ENCODE measurements at places on chromosomes 12 and 14. TPM values are rescaled to one million over a fixed set of nuclear protein-coding genes. Genes with fewer than 3 reads are reported as not detected.

DNA sequence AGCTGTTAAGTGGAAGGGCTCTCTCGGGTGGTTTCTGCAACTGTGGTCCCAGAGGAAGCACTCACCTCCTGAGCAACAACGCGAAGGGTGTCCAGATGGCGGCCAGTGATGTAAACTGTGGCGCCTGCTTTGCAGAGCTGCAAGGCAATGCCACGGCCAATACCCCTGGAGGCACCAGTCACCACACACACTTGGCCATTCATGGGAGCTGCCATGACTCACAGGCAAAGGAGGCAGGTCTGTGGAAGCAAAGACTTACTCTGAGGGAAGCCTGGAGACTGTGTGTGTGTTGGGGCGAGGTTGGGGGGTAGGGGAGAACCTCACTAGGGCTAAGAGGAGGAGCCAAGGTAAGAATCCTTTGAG lies 707 bp downstream of the DHRS1 start:
- H3K36me3 ChIP-seq: peaks cover 37% of the 10 kb centered on the region
- H3K4me3 ChIP-seq: peak overlapping the region; percentile 84
- H3K27ac ChIP-seq: peak overlapping the region; percentile 87
- no peak for DNase-seq

GRCh38 chr12:108949976-108950375 lies 70.1 kb downstream of the DAO start:
- no peak overlapping the region for H3K27ac ChIP-seq
- H3K27me3 ChIP-seq: no peaks in the 10 kb centered on the region
- no peak for DNase-seq
- no peaks in the 10 kb centered on the region for H3K36me3 ChIP-seq
- H3K4me1 ChIP-seq: peaks cover 6% of the 10 kb centered on the region

DNA sequence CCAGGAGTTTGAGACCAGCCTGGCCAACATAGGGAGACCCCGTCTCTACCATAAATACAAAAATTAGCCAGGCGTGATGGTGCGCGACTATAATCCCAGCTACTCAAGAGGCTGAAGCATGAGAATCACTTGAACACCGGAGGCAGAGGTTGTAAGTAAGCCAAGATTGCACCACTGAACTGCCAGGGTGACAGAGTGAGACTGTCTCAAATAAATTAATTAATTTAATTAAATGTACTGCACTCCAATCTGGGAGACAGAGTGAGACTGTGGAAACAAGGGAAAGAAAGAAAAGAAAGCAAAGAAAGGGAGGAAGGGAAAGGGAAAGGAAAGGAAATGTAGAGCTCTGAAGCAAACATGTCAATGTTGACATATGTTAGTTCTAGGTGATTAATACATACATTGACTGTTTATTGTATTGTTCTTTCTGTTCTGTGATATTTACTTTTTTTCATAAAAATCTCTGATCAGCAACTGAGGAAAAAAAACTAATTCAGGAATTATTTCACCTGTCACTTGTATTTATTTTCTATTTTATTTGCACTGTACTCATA lies 99.6 kb downstream of the DENND5B start:
- H3K4me3 ChIP-seq: no peak overlapping the region
- H3K27ac ChIP-seq: no peak overlapping the region
- no peaks in the 10 kb centered on the region for H3K36me3 ChIP-seq
- no peaks in the 10 kb centered on the region for H3K27me3 ChIP-seq
- no peak for DNase-seq
- H3K4me1 ChIP-seq: peaks cover 24% of the 10 kb centered on the region

DNA sequence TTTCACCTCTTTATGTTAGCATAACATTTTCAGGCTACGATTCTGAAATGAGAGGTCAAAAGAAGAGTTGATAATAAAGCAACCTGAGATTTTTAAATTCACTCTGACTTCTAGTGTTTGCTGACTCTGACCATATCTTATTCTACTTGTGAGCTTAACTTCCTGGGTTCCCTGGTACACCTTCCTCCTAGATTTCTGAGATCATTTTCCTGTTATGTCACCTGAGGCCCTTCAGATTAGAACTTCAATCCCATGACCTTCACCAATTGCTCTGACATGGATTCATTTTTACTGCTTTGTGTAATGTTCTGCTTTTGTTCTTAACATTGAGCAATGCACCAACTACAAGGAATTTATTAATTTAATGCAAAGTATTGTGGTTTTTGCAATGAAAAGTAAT lies 542.9 kb upstream of the FLRT2 start:
- H3K4me3 ChIP-seq: no peak overlapping the region
- no peak for DNase-seq
- H3K27ac ChIP-seq: no peak overlapping the region
- no peaks in the 10 kb centered on the region for H3K27me3 ChIP-seq

- no peaks in the 10 kb centered on the region for H3K27me3 ChIP-seq
- no peak overlapping the region for H3K4me3 ChIP-seq
- no peak overlapping the region for H3K27ac ChIP-seq
- no peaks in the 10 kb centered on the region for H3K36me3 ChIP-seq
Measured at GRCh38 chr12:65765436-65765813, 58.9 kb upstream of the HMGA2 start.

DNA sequence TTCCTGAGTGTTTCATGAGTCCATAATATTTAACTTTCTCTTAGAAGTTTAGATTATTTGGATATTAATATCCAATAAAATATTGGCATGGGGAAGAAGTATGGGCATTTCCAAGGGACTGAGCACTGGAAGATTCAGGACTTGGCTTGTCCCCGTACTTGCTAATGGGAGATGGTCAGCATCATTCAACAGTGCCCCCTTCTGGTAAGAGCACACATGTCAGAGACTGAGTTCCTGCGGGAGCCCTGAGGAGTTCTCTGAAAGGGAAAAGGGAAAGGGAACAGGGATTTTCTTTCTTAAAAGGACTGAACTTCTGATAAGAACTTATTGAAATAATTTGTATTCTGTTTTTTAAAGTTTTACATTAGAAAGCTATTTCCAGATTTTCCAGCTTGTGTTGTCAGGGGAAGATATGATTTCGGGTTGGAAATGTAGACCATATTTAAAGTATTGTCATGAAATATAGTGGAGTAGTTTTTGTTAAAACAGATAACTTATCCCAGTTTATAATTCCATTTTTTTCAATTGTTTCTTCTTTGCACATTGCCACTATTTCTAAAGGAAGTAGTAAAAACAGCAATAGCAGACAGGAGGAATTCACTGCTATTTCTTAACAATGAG lies 59.8 kb upstream of the C12orf71 start:
- H3K36me3 ChIP-seq: no peaks in the 10 kb centered on the region
- H3K27me3 ChIP-seq: no peaks in the 10 kb centered on the region
- peak; percentile 82 for DNase-seq
- H3K4me3 ChIP-seq: no peak overlapping the region

GRCh38 chr14:74838166-74838565 lies 37.8 kb downstream of the PROX2 start:
- no peak overlapping the region for H3K27ac ChIP-seq
- H3K4me1 ChIP-seq: peaks cover 4% of the 10 kb centered on the region
- no peak overlapping the region for H3K4me3 ChIP-seq
- H3K36me3 ChIP-seq: no peaks in the 10 kb centered on the region
- DNase-seq: no peak

DNA sequence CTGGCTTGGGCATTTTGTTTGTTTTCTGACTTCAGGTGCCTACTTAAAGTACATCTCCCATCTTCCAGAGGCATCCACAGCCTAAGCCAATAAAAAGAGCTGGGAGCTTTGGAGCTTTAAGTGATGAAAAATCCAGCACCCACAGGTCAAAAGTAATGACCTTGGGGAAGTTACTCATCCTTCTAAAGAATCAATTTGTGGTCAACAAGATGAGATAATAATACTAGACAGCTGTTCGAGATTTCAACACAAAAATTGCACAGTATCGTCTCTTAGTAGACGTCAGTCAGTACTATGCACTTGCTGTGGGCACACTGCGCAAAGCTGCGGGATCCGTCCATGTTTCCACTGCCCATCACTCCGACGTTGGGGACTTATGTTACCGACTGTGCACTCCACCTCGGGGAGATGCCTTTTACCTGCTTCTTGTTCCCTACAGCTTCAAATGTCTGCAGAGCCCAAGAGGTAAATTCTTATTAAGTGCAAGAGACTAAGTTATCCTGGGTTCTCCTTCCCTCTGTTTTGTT lies 1.3 kb downstream of the ST8SIA1 start:
- H3K4me3 ChIP-seq: peak overlapping the region; percentile 55
- no peaks in the 10 kb centered on the region for H3K36me3 ChIP-seq
- no peak overlapping the region for H3K27ac ChIP-seq
- DNase-seq: no peak
- no peaks in the 10 kb centered on the region for H3K4me1 ChIP-seq
- no peaks in the 10 kb centered on the region for H3K27me3 ChIP-seq

DNA sequence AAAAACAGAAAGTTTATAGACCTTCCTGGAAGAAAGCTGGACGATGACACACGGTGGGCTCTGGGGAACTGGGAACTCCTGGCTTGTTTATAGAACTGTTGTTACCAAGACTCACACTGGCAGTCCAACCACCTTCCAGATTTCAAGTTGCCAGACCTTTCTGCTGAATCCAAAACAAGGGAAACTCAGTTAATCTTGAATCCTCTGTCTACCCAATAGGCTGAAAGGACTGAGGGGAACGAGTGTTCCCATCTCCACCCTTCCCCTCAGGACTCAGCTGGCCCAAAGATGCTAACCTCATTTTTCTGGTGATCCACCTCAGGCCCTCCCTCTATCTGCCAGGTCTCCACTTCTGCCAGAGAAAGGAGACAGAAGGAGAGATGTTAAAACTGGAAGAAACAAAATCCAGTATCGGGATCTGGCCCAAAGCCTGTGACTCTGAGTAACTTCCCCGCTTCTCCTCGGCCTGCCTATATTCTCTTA lies 231.4 kb downstream of the ANO2 start:
- H3K27me3 ChIP-seq: no peaks in the 10 kb centered on the region
- no peaks in the 10 kb centered on the region for H3K4me1 ChIP-seq
- H3K4me3 ChIP-seq: no peak overlapping the region
- H3K36me3 ChIP-seq: no peaks in the 10 kb centered on the region
- no peak overlapping the region for H3K27ac ChIP-seq
- no peak for DNase-seq

Gene OLR1
- 0.35 TPM for total RNA-seq

GRCh38 chr12:127731657-127732056 lies 535.3 kb upstream of the TMEM132C start:
- H3K36me3 ChIP-seq: no peaks in the 10 kb centered on the region
- H3K4me3 ChIP-seq: no peak overlapping the region
- no peaks in the 10 kb centered on the region for H3K27me3 ChIP-seq
- H3K27ac ChIP-seq: no peak overlapping the region
- H3K4me1 ChIP-seq: no peaks in the 10 kb centered on the region
- no peak for DNase-seq

- H3K4me3 ChIP-seq: no peak overlapping the region
- H3K27me3 ChIP-seq: no peaks in the 10 kb centered on the region
- no peaks in the 10 kb centered on the region for H3K36me3 ChIP-seq
- no peak for DNase-seq
- H3K4me1 ChIP-seq: no peaks in the 10 kb centered on the region
Measured at GRCh38 chr14:34817768-34818167, 57.4 kb downstream of the BAZ1A start.

GRCh38 chr14:80310938-80311750 lies 99.8 kb upstream of the DIO2 start:
- H3K36me3 ChIP-seq: no peaks in the 10 kb centered on the region
- H3K27me3 ChIP-seq: no peaks in the 10 kb centered on the region
- no peak overlapping the region for H3K27ac ChIP-seq
- DNase-seq: no peak
- H3K4me1 ChIP-seq: no peaks in the 10 kb centered on the region

GRCh38 chr14:68225321-68225720 lies 405.7 kb downstream of the RAD51B start:
- H3K27ac ChIP-seq: no peak overlapping the region
- H3K36me3 ChIP-seq: no peaks in the 10 kb centered on the region
- no peaks in the 10 kb centered on the region for H3K4me1 ChIP-seq
- no peak overlapping the region for H3K4me3 ChIP-seq
- no peak for DNase-seq
- no peaks in the 10 kb centered on the region for H3K27me3 ChIP-seq

DNA sequence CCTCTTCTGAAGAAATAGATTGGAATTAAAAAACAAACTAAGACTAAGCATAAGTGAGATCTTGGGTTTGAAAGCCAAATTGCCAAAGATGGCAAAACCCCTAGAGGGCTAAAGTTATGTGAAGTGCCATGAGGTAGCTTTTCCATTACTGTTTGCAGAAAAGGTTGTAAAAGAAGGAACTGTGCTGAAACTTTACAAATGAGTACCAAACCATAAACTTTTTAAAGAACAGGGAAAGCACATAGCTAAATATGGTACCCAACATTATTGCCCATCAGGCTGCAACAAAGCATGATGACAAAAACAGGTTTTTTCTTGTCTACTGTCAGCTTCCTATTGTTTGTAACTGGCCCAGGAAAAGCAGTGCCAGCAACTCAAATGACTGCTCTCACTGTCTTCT lies 224.2 kb downstream of the RAD51B start:
- H3K27me3 ChIP-seq: no peaks in the 10 kb centered on the region
- DNase-seq: no peak
- H3K4me1 ChIP-seq: no peaks in the 10 kb centered on the region
- no peak overlapping the region for H3K4me3 ChIP-seq

Gene KRT74
- not detected for total RNA-seq

DNA sequence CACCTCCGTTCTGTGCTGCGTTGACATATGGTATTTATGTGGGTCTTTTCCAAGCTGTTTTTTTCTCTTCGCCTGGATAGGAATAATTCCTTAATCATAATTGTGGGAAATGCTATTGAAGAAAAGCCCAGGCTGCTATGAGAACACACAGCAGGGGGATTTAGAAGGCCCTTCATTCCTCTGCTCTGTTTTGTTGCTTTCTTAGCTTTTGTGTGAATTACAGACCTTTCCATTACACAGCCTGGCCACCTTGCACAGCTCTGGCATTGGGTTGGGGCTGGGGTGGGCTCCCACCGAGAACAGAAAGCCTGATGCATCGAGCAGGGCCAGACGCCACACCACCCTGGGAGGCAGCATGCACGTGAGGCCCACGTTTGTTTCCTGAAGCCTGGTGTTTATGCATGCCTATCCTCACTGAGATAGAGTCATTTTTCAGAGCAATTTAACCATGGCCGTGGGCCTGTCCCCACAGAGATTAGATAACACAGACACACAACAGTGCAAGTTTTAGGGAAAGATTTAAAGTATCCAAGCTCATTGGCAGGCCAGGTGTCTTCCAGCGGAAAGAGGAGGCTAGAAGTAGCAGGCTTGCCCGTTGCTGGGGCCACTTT lies 287.6 kb upstream of the PWP1 start:
- no peaks in the 10 kb centered on the region for H3K36me3 ChIP-seq
- H3K27me3 ChIP-seq: no peaks in the 10 kb centered on the region
- no peak for DNase-seq
- H3K4me3 ChIP-seq: no peak overlapping the region

DNA sequence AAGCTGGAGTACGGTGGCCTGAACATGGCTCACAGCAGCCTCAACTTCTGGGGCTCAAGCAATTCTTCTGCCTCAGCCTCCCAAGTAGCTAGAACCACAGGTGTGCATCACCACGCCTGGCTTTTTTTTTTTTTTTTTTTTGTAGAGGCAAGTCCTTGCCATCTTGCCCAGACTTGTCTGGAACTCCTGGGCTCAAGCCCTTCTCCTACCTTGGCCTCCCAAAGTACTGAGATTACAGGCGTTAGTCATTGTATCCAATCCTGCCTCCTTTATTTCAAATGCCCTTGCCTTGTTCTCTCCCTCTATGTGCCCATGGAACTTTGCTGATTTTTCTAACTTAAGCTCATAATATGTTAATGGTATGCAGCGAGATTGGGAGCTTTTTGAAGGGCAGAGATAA lies 49.2 kb upstream of the PRICKLE1 start:
- no peaks in the 10 kb centered on the region for H3K27me3 ChIP-seq
- no peaks in the 10 kb centered on the region for H3K36me3 ChIP-seq
- H3K27ac ChIP-seq: no peak overlapping the region
- H3K4me1 ChIP-seq: no peaks in the 10 kb centered on the region

Gene GDF11
- 7.6 TPM for total RNA-seq
